ENCODE measurements at places on chromosomes 16 and 17. TPM values are rescaled to one million over a fixed set of nuclear protein-coding genes. Genes with fewer than 3 reads are reported as not detected.

DNA sequence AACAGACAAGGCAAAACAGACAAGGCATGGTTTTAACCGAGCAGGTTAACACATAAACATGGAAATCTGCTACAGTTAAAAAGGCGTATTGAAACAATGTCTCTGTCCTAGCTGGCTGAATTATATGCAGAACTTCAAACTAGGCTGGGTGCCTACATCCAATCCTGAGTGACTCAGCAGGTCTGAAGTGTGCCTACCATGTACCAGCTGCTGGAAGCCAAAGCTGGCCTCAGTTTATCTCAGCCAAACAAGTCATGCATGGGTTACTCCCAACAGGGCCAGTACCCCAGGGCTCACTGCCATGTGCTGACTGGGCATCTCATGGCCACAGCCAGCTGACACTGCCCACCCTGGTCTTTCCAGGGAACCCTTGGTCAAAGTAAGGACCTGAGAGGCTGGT, 4.0 kb downstream of the C1QBP start:
- no peak for DNase-seq

DNA sequence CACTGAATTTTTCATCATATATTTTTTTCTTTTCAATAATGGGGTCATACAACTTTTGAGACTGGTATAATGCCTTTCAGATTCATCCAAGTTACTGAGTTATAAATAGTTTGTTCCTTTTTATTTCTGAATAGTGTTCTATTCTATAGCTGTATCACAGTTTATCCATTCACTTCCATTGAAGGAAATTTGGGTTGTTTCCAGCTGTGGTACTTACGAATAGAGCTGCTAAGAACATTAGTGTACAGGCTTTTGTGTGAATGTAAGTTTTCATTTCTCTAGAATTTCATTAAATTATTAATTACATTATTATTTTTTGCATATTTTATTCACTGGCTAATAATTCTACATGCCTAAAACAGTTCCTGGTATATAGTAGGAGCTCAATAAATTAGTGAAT, 52.9 kb downstream of the SNTB2 start:
- no peak for DNase-seq

DNA sequence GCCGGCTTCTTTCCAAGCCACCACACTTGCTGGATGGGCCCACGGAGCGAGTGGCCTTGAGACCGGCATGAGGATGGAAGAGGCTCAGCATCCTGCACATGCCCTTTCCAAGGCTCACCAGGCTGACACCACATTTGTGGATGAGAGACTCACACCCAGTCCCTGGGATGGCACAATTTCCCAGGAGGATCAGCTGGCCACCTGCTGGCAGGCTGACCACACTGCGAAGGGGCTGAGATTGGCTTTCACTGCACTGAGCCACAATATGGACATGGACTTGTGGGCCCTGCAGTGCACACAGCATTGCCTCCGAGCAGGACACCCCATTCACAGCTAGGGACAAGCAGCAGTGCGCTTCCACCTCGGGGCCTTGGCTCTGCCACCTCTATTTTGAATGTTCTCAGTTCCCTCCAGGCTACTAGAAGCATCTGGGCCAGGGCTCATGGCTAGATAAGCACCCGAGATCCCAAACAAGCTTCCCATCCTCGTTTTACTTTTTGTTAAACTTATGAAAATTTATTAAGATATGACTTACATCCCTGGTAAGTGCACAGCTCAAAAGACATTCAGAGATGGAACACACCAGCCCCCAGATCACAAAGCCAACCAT, 25.3 kb upstream of the KSR1 start:
- no peak for DNase-seq

The CLEC3A gene
- not detected for total RNA-seq

GRCh38 chr17:62591333-62591732, 36.1 kb upstream of the MRC2 start:
- DNase-seq, result no peak

The SP6 gene
- 0.42 TPM for total RNA-seq

DNA sequence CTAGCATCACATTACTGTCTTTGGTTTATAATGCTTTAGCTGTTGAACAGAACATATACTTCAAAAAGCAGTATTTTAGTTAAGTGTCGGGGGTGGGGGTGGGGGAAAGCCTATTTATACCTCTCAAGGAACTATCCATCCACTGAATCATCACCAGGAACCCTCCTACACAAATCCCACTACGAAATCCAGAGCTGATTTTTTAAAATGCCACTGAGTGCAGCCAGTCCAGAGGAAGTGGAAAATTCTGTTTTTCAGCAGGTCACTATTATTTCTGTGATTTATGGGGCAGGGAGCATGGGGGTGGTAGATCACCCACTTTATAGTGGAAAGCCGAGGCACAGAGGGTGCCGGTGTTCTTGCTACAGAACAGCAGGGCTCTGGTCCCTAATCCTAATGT, 284.1 kb downstream of the SOX9 start:
- no peak for DNase-seq

GRCh38 chr17:54967621-54968261, 713 bp downstream of the COX11 start:
- DNase-seq, result no peak

GRCh38 chr17:57178839-57179238, 77.5 kb upstream of the MSI2 start:
- no peak for DNase-seq

GRCh38 chr16:12803203-12804093, at the start of gene CPPED1:
TSS of gene CPPED1 (minus strand) at chr16:12803887. CDS start at chr16:12803776, 111 bp downstream.
- peak; percentile 97 for DNase-seq

The OR3A3 gene
- not detected for total RNA-seq

GRCh38 chr17:13931800-13932460, 137.4 kb upstream of the COX10 start:
- DNase-seq, result peak; percentile 78

DNA sequence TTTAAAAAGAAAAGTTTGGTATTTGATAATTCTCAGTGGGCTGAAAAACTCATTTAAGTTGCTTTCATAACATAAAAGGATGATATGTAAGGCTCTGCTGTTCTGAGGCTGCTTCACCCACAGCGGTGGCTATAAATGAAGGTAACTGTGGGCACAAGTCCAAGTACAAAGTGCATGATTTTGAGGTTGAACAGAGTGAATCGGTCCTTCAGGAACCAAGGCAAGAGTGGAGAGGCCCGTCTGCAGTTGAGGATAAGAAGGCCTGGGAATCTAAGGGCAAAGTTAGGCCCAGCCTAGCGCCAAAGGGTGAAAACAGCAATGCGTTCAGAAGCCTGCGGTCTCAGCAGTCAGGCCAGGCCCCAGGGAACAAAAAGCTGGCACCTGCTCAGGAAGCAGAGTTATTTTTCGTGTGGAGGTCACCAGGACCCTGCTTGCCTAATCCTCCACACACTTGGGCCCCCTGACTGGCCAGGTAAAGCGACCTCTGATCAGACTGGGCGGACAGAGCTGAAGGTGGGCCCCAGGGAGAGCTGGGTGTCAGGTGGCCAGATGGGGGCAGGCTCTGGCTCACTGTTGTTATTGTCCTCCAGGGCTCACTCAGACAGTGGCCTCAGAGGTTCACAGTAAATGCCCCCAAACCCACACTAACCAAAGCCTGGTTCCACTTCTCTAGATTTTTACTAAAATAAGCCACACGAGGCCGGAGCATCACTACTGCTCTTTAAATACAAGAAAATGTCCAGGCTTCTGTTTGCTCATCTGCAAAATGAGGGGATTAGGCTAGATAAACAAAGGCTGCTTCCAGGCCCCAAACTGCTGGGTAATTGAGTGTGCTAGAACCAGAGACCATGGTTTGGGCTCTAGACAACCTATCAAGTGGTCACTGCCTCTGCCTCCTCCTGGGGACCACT, 46.5 kb downstream of the TEX2 start:
- DNase-seq, result peak; percentile 71

DNA sequence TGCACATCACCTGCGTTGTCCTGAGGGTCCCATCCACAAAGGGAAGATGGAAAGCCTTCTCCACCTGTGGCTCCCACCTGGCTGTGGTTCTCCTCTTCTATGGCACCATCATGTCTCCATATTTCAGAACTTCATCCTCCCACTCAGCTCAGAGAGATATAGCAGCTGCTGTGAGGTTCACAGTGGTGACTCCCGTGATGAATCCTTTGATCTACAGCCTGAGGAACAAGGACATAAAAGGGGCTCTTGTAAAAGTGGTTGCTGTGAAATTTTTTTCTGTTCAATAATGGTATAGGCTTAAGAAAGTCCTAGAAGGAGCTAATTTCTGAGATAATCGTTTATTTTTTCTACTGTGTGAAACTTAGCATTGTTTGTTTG, 18.7 kb downstream of the ZNF200 start:
- no peak for DNase-seq

DNA sequence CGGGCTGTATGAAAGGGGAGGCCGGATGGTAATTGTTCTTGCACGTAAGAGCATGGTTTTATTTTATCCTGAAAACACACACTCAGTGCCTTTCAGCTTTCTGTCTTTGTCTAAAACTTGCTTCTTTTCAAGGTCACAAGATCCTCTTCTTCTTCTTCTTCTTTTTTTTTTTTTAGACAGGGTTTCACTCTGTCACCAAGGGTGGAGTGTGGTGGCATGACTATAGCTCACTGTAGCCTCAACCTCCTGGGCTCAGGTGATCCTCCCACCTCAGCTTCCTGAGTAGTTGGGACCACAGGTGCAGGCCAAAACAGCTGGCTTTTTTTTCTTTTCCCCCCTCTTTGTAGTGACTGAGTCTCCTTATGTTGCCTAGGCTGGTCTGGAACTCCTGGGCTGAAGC, 15.9 kb upstream of the ZNF629 start:
- no peak for DNase-seq

The AANAT gene
- not detected for total RNA-seq

DNA sequence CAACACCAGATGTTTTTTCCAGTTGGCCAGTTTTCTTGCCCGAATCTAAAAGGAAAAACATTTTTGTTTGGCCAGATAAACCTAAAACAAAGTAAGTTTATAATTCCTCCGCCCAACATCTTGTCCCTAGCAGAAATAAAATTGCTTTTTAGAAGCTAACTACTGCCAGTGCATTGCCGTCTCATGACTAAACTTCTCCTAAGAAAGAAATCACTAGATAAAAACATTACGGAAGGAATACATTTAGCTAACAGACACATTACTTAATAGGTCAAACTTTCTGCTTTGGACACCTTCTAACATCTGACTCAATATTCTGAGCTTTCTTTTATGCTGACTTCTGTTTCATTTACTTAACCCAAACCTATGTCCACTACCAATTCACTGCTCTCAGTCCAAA, 36.2 kb downstream of the FBXL20 start:
- DNase-seq, result no peak

DNA sequence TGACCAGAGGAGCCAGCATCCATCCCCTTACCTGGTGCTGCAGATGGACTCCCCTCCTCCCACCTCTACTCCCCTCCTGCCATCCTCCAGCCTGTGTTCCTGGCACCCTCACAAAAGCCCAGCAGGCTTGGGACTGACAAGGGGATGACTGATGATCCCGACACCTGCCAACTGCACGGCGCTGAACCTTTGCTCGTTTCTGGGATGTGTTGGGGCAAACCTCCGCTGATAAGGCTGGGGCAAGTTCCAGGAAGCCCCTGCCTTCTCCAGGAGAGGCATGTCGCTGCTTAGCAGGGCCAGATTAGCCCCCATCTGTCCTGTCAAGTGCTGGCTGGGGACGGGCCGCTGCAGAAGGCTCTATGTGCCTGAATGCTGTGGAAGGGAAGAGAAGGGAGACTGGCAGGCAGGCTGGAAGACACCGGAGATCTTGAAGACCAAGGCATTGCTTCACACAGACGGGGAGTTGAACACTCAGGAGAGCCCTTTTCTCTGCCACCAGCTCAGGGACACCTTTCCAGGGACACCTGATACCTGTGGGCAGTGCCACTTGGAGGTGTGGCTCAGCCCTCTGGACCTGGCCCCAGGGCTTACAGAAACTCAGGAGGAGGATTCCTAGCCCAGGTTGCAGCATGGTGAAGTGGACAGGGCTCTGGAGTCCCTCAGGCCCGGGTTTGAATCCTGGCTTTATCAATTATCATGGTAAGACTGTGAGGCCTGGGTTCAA, 973 bp upstream of the KRT15 start:
- no peak for DNase-seq

The HP gene
- total RNA-seq, result 3.1 TPM
